ENCODE measurements at places on chromosomes 6 and 20.

GRCh38 chr20:51616060-51616459 is 73.5 kb upstream of the NFATC2 start:
- no peak for DNase-seq

DNA sequence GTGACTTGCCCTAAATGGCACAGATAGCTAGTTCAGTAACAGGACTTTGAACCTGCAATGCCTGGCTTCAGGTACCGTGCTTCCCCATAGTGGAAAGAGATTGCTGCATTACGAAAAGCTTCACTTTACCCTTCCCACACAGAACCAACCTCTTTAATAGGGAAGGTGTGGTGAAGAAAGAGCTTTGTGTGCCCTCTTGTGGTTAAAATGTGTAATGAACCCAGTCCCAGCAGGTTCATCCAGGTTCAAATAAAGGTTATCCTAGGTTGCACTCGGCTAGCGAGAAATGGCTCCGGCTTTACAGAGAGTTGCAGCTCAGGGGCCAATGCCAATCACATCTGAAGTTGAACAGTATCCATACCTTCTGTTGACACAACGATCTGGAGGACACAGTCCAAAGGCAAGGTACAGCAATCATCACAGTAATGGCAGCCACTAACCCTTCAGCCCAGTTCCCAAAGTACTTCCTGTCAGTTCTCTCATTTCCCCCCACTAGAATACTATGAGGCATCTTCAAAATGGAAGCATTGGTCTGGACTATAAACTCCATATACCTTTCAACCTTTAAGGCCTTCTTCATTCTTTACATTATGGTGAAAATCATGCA is 3.0 kb downstream of the DEFB115 start:
- no peak for DNase-seq

DNA sequence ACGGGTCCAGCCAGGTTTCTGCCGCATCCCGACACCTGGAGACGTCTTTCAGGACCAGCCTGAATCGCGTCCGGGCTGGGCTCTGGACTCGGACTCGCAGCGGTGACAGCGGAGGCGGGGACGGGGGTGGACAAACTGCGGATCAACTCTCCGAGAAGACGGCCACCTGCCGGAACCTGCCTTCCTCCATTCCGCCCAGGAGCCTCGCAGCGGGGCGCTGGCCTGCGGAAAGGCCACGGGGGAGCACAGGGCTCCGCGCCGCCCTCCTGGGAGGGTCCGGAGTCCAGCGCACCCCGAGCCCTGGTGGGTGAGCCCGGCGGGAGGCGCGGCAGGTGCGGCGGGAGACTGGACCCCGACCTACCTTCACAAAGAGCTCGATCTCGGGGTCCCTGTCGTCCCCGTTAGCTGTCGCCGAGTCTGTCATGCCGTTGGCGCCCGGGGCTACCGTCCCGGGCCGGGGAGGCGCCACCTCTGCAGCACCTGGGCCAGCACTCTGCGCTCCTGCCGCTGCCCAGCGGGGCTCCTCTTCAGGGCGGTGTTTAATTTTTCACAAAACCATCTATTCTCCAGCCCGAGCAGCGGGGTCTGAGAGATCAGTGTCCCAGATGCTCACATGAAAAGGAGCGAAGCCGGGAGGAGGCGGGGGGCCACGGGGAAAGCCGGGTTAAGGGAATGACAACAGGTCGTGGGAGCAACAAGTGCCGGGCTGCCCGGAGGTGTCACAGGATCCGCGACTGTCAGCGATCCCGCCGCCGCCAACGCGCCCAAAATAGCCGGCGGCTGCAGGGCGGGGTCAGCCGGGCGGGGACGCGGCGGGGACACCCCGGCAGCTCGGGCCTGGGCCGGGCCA is at the start of gene CLIC5:
Gene CLIC5 (minus strand): TSS at position 742 of the 850 bp plus-strand sequence. CDS start 318 bp downstream, at position 424.
- DNase-seq, result no peak

GRCh38 chr6:132812255-132812732 is 2.1 kb upstream of the RPS12 start:
- DNase-seq, result no peak

DNA sequence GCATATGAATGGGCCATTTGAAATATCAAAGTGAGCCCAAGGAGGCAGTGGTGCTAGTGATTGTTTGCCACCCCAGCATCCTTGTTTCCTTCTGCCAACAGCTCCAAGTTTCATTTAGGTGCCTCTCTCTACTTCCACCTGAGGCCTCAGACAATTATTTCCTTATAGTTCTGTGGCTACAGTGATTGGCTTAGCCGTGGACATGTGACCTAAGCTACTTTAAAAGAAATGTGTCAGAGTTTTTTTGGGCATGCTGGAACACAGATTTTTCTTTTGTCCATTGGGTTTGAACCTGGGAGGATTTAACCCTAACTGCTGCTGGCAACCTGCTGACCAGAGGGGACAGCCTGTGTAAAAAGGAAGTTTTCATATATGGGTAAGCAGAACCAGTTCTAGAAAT is 319.4 kb downstream of the CD109 start:
- DNase-seq, result no peak

DNA sequence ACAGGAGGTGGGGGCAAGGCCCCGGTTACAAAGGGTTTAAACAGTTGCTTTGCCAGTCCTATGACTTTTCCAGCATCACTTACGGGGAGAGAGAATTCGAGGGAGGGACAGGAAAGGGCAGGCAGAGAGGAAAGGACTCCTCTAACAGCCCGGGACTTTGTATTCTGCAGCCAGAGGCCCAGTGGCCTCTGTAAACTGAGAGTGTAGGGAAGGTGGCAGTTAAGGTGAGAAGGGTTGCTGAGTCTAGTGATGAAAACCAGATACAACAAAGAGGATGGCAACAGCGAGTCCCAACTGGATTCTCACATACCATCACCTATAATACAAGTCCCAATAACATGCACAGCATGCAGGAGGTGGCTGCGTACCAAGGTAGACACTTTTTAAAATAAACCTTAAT is 13.5 kb downstream of the PLAGL2 start:
- no peak for DNase-seq

GRCh38 chr6:15513801-15514711 is 148.8 kb downstream of the DTNBP1 start:
- no peak for DNase-seq

DNA sequence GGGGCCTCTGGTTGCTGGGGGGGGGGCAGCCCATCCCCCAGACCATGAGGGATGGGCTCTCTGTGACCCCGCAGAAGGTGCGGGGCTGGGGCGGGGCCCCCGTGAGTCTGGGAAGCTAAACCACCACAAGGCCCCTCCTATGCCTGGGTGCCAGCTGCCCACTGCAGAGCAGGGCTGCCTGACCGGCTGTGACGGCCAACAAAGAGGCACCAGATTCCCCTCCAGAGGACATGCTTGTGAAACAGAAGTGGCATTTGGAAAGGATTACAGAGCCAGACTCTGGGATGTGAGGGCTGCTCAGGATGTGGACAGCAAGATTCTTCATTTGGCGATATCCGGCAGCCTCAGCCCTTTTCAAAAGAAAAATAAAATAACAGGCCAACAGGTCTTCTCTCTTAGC is 16.5 kb upstream of the NTSR1 start:
- no peak for DNase-seq

- no peak for DNase-seq
Observed at GRCh38 chr6:23329086-23329485, 759.7 kb downstream of the HDGFL1 start.

DNA sequence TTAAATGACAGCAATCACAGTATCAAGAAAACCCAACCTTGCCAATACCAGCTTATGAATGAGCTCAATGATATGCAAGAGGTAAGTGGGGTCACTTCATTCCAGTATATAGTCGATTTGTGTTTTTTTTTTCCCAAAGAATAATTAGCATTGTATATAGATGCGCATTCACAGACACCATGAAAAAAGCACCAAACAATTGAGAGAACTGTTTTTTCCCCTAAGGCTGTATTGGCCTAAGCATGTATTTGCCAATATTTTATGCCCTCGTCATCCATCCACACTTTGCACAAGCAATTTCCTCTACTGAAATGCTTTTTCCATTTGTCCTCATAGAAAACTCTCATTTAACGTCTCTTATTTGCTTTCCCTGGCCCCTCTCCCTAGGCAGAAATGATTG is 213.7 kb downstream of the SAMD5 start:
- no peak for DNase-seq

DNA sequence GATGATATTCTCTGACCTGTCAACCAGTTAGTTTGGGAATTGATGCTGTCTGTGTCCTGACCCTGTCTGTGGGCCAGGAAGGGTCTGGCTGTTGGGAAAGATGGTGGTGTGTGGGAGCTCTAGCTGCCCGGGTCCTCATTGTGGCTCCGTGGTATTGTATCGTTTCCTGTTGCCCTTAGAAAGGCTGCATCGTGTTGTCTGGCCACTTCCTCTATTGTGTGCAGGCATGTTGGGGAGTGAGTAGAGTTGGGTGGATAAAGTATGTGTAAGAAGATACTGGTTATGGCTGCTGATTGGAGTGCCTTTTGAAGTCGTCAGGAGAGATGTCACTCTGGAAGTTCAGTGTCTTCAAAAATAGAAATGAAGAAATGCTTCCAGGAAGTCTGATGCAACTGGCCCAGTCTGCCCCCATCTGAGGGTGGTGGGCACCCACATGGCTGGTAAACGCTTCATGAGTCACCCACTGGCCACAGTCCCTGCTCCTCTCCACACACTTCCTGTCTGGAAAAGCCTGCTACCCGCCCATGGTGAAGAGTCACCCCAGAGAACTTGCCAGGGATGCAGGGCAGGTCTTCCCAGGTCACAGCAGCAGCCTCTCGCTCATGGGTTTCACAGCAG is 27.9 kb downstream of the PPARD start:
- DNase-seq, result peak; percentile 49

All from stimulated activated CD4-positive, alpha-beta T cell treated with anti-CD3 and anti-CD28 coated beads, TNF-alpha, amount 100 ng/mL, for 24 hours (primary cell).